ENCODE measurements at places on chromosomes 1 and 21.

- no peak for DNase-seq
These were observed 25.8 kb downstream of the DESI2 start for GRCh38 chr1:244678697-244679096.

GRCh38 chr1:113912594-113913311, 7.6 kb downstream of the DCLRE1B start:
- DNase-seq = no peak

- no peak for DNase-seq
These were observed 29.0 kb upstream of the CCDC190 start for GRCh38 chr1:162889989-162890388.

DNA sequence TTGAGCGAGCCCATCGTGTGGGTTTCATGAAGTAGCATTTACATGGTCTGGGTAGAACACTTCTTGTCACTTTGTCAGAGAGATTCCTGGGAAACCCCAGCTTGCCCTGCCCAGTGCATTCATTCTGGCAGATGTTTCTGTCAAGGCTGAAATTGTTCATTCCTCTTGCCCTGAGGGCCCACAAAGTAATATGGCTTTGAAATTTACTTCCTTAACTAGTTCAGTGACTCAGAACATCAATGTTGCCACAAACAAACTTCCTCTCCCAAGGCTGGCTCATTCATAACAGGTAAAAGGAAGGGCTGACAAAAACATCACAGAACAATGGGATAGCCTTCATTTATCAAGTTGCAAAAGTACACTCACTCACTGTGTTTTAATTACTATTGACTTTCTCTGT, 5.0 kb upstream of the KIAA0040 start:
- no peak for DNase-seq

DNA sequence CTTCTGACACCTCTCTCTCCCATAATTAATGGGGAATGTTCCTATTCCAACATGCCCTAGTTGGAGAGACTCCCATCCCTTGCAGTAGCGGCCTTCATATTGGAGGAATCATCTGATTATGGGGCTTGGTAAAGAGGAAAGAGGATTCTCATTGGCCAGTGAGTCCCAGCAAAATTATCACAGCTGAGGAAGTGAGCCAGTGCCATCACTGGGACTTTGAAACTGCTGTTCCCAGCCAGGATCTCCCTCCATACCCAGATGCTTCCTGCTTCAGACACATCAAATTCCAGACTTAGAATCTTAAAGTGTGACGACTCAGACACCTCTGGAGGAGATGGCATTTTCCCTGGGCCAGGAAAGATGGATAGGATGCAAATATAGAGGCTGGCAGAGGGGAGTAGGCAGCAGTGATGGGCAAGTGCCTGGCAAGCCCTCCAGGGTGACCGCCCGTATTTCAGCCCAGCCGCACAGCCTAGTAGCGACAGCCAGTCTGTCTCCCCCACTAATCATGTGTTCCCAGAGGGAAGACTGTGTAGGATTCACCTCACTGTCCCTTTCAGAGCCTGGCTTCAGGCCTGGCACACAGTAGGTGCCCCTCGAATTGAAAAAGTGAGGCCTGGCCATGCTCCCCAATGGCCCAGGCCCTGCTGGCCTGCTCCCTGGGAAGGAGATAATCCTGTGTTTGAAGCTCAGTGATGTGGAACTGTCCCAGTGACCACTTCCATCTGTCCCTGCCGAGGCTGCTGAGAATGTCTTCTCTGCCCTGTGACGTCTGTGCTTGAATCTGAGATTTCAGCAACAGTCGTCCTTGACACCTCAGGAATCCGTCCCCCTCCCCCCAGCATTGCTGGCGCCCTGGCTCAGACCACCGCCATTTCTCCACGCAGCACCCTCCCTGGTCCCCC, 41.2 kb upstream of the MAGOH start:
- no peak for DNase-seq

- no peak for DNase-seq
These were observed 544 bp upstream of the ZP4 start for GRCh38 chr1:237891266-237891665.

Data from activated CD4-positive, alpha-beta T cell treated with anti-CD3 and anti-CD28 coated beads, Interleukin-2, amount 50 U/mL, for 1 hour (primary cell).